Heart left ventricle (tissue), 16 donors: ENCODE measurements at places on chromosomes 13 and 19. TPM values are rescaled to one million over a fixed set of nuclear protein-coding genes. Genes with fewer than 3 reads are reported as not detected.

DNA sequence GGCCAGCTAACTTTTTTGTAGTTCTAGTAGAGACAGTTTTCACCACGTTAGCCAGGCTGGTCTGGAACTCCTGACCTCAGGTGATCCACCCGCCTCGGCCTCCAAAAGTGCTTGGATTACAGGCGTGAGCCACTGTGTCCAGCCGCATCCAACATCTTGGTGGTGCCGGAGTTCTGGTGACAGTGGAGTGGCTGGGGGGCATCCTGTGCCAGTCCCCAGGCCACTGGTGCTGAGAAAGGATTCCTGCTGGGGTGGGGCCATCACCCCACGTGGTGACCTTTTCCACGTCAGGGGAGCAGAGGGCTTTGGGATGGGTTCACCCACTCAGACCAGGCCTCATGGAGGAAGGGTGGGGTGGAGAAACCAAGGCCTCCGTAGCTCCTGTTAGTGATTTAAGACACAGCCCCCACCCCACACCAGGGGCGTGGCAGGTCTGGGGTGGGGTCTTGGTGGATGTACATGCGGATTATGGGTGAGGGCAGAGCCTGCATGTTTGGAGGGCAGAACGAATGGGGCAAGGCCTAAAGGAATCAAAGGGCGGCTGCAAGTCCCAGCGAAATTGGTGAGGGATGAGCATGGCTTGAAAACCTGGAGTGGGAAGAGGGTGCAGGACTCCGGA lies 12.9 kb upstream of the TUBB4A start:
- no peaks in the 10 kb centered on the region for H3K36me3 ChIP-seq
- no peak overlapping the region for H3K4me3 ChIP-seq
- H3K27ac ChIP-seq, result no peak overlapping the region
- H3K4me1 ChIP-seq, result peaks cover 7% of the 10 kb centered on the region
- no peak for DNase-seq

- H3K36me3 ChIP-seq, result no peaks in the 10 kb centered on the region
- H3K4me1 ChIP-seq, result no peaks in the 10 kb centered on the region
- no peak overlapping the region for H3K4me3 ChIP-seq
- no peak overlapping the region for H3K27ac ChIP-seq
- peak; percentile 41 for DNase-seq
Observed at GRCh38 chr19:51166846-51167490, 24.9 kb downstream of the SIGLEC7 start.

- peaks cover 29% of the 10 kb centered on the region for H3K4me1 ChIP-seq
- no peak overlapping the region for H3K4me3 ChIP-seq
- H3K27ac ChIP-seq, result no peak overlapping the region
- no peaks in the 10 kb centered on the region for H3K27me3 ChIP-seq
Observed at GRCh38 chr13:50991579-50992521, 82.3 kb downstream of the RNASEH2B start.

GRCh38 chr19:1672038-1672768 lies 19.8 kb upstream of the TCF3 start:
- H3K27me3 ChIP-seq, result peaks cover 74% of the 10 kb centered on the region
- no peak overlapping the region for H3K27ac ChIP-seq
- no peaks in the 10 kb centered on the region for H3K36me3 ChIP-seq
- no peak for DNase-seq
- H3K4me3 ChIP-seq, result no peak overlapping the region

- no peak overlapping the region for H3K27ac ChIP-seq
- no peak overlapping the region for H3K4me3 ChIP-seq
- no peaks in the 10 kb centered on the region for H3K27me3 ChIP-seq
- DNase-seq, result no peak
- no peaks in the 10 kb centered on the region for H3K36me3 ChIP-seq
Observed at GRCh38 chr13:59413126-59413525, 750.6 kb downstream of the DIAPH3 start.

- H3K27me3 ChIP-seq, result peaks cover 21% of the 10 kb centered on the region
- no peak overlapping the region for H3K27ac ChIP-seq
- no peak overlapping the region for H3K4me3 ChIP-seq
- DNase-seq, result no peak
- H3K4me1 ChIP-seq, result peaks cover 27% of the 10 kb centered on the region
Observed at GRCh38 chr19:18595475-18595874, 6.9 kb downstream of the REX1BD start.

GRCh38 chr13:23912469-23912868 lies 15.2 kb upstream of the C1QTNF9B start:
- H3K4me3 ChIP-seq, result no peak overlapping the region
- H3K4me1 ChIP-seq, result no peaks in the 10 kb centered on the region
- H3K27ac ChIP-seq, result no peak overlapping the region
- no peaks in the 10 kb centered on the region for H3K36me3 ChIP-seq
- H3K27me3 ChIP-seq, result no peaks in the 10 kb centered on the region
- DNase-seq, result no peak

DNA sequence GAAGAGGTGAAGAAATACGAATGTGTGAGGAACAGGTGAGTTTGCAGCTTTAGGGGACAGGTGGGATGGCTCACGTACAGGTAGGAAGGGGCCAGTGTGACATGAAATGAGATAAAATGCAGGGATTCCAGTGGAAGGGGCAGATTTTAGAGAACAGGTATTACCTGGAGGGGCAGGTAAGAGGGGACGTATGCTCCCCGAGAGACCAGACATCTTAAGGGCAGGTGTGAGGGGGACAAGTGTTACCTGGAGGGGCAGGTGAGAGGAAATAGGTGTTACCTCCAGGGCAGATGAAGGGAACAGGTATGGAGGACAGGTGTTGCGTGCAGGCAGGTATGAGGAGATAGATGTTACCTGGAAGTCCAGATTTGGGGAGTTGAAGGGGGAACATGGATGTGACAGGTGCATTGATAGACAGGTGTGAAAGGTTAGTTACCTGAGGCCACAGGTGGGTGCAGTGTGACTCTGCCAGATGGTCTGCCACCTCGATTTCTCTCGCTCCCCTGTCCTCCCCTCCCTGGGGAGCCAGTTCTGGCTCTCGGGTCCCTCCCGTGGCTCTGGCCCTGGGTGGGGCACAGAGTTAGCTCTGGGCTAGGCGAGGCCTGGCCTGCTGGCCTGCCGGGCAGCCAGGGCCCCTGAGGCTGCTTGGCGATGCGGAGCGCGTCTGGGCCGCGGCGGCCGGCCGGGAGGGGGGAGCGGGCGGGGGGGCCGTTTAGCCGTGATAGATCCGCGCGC lies 2.1 kb downstream of the ERFL start:
- H3K4me3 ChIP-seq, result no peak overlapping the region
- H3K27ac ChIP-seq, result no peak overlapping the region
- DNase-seq, result no peak
- peaks cover 23% of the 10 kb centered on the region for H3K4me1 ChIP-seq

GRCh38 chr19:46147791-46148288 lies at the start of gene IGFL2:
Gene IGFL2, plus strand, starts transcription at chr19:46148238. Its CDS starts 41 bp downstream, at chr19:46148279.
- H3K36me3 ChIP-seq, result no peaks in the 10 kb centered on the region
- no peaks in the 10 kb centered on the region for H3K27me3 ChIP-seq
- no peaks in the 10 kb centered on the region for H3K4me1 ChIP-seq
- H3K27ac ChIP-seq, result no peak within 1 kb of the TSS
- no peak within 1 kb of the TSS for H3K4me3 ChIP-seq

GRCh38 chr19:40357640-40358039 lies 9.1 kb downstream of the PLD3 start:
- DNase-seq, result no peak
- H3K4me1 ChIP-seq, result peaks cover 6% of the 10 kb centered on the region
- no peak overlapping the region for H3K27ac ChIP-seq
- H3K27me3 ChIP-seq, result no peaks in the 10 kb centered on the region
- no peak overlapping the region for H3K4me3 ChIP-seq
- no peaks in the 10 kb centered on the region for H3K36me3 ChIP-seq

DNA sequence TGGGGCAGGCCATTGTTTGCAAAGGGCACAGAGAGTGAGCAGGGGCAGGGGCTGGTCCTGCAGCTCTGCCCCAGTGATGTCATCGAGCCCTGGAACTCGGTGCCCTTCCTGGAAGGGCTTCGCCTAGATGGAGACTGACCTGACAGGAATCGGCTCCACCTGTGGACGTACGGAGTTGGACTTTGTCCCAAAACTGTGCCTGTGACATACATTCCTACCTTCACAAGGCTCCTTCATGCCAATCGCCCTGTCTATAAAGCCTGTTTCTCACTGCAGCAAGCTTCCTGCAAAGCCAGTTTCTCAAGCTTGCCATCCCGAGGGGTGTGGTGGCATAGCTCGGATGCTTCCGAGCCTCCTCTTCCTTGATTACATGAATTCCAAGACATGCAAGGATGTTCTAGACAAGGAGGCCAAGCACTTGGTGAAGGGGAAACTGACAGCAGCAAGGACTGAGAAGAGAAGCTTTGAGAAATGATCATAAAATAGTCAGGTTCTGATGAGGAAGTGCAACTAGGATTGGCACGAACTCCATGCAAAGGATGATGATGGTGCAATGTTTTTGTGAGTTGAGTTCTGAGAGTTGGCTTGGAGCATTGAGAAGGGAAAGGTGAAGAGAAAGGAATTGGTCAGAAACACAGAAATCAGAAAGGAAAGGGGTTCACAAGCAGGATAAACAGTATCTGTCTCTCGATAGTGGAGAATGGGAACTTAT lies 73.6 kb upstream of the STK24 start:
- no peak for DNase-seq
- no peak overlapping the region for H3K27ac ChIP-seq
- H3K36me3 ChIP-seq, result no peaks in the 10 kb centered on the region
- no peak overlapping the region for H3K4me3 ChIP-seq

GRCh38 chr13:67620665-67621064 lies 390.5 kb upstream of the PCDH9 start:
- H3K27ac ChIP-seq, result no peak overlapping the region
- H3K4me1 ChIP-seq, result no peaks in the 10 kb centered on the region
- no peaks in the 10 kb centered on the region for H3K36me3 ChIP-seq
- H3K4me3 ChIP-seq, result no peak overlapping the region
- no peaks in the 10 kb centered on the region for H3K27me3 ChIP-seq

GRCh38 chr19:13044231-13044836 lies 49.1 kb downstream of the NFIX start:
- no peaks in the 10 kb centered on the region for H3K27me3 ChIP-seq
- H3K4me1 ChIP-seq, result peaks cover 81% of the 10 kb centered on the region
- peak overlapping the region; percentile 24 for H3K27ac ChIP-seq
- H3K36me3 ChIP-seq, result no peaks in the 10 kb centered on the region
- H3K4me3 ChIP-seq, result no peak overlapping the region

- peaks cover 9% of the 10 kb centered on the region for H3K4me1 ChIP-seq
- H3K4me3 ChIP-seq, result no peak overlapping the region
- peaks cover 35% of the 10 kb centered on the region for H3K27me3 ChIP-seq
- DNase-seq, result no peak
- H3K27ac ChIP-seq, result no peak overlapping the region
Observed at GRCh38 chr13:25468325-25469168, 96.8 kb downstream of the ATP8A2 start.

SSC5D gene
- 1.00 TPM for total RNA-seq

TMEM145 gene
- 0.27 TPM for total RNA-seq

DMKN gene
- total RNA-seq, result 7.8 TPM

FGF22 gene
- not detected for total RNA-seq

IGSF23 gene
- not detected for total RNA-seq

SERTM1 gene
- total RNA-seq, result not detected
